Aorta (tissue), 5 donors: ENCODE measurements at places on chromosomes 4 and X. TPM values are rescaled to one million over a fixed set of nuclear protein-coding genes. Genes with fewer than 3 reads are reported as not detected.

DNA sequence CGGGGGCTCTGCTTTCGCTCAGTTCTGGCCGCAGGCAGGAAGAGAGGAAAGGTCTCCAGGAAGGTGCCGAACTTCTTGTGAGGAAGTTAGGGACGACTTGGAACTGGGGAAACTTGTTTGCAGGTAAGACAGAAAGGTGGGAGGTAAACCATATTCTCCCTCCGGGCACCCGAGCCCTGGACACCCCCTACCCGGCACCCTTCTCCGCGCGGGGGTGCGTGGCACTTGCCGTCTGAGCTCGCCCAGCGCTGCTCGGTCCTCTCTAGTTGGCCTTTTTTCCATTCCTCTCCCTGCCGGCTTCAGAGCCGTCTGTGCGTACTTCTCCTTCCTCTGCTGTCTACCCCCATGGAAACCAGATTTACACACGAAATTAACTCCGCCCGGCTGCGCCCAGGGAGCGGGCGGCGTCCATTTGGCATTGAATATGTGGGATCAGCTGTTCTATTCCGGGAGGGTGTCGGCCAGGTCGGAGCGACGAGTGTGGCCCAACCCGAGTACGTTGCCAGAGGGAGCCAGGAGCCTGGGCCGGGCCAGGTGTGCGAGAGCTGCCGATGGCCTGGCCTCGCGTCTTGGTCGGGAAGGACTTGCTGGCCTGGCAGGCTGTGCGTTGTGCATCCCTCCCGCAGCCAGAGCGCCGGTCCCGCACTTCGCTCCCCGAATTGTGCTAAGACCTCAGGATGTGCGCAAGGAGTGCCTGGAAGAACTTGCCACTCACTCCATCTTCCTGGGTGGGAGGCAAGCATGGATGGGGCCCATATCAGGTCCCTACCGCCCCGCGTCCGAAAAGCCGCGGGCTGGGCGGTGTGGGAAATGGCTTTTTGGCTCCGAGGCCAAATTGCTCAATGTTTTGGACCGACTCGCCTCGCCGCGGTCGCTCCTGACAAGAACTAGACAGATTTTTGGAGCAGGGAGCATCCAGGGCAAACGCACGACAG is 1.7 kb downstream of the PDGFRA start:
- DNase-seq: peak; percentile 84

DNA sequence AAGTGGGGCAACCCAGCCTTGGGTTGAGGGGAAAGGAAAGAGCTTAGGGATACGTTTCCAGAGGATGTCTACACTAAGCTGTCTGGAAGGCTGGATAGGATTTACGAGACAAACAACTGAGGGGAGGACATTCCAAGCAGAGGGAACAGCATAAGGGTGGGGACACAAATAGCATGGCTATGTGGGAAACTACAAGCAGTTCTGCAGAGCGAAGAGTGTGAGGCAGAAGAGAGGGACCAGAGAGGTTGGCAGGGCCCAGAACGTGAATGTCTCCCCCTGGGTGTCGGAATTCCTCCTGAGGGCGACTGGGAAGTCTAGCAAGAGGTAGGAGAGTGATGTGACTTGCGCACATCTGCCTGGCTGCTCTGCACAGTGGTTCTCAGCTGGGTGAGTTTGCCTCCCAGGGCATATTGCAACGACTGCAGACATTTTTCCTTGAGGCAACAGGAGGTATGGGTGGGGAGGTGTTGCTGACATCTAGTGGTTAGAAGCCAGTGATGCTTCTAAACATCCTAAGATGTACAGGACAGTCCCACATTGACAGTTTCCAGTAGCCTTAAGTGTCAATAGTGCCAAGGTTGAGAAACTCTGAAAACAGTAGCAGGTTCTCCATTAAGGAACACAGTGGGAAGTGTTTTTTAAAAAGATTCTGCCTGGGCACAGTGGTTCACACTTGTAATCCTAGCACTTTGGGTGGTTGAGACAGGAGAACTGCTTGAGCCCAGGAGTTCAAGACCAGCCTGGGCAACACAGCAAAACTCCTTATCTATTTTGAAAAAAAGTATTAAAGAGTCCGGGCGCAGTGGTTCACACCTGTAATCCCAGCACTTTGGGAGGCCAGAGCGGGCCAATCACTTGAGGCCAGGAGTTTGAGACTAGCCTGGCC is 9.2 kb downstream of the NDUFA1 start:
- no peak for DNase-seq

GRCh38 chrX:139783959-139784358 is 76.0 kb upstream of the MCF2 start:
- no peak for DNase-seq

- DNase-seq: no peak
Observed at GRCh38 chrX:149313871-149314371, 191.2 kb downstream of the IDS start.

GRCh38 chr4:142567199-142567598 is 278.9 kb downstream of the INPP4B start:
- DNase-seq: no peak

DNA sequence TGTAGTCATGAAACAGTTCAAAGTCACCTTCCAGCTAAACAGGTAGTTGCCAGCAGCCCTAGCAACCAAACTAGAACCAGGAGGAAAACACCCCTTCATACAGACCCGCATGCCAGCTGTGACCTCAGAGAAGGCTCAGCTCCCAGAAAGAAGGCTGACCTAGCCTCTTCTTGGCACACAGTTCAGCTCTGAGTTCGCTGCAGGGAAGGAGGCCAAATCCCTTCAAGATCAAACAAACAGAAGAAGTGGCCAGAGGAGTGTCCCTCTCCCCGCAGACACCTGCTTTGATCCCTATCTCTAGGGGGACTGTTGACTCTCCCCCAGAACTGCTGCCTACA is 56.0 kb downstream of the HADH start:
- peak; percentile 75 for DNase-seq

DNA sequence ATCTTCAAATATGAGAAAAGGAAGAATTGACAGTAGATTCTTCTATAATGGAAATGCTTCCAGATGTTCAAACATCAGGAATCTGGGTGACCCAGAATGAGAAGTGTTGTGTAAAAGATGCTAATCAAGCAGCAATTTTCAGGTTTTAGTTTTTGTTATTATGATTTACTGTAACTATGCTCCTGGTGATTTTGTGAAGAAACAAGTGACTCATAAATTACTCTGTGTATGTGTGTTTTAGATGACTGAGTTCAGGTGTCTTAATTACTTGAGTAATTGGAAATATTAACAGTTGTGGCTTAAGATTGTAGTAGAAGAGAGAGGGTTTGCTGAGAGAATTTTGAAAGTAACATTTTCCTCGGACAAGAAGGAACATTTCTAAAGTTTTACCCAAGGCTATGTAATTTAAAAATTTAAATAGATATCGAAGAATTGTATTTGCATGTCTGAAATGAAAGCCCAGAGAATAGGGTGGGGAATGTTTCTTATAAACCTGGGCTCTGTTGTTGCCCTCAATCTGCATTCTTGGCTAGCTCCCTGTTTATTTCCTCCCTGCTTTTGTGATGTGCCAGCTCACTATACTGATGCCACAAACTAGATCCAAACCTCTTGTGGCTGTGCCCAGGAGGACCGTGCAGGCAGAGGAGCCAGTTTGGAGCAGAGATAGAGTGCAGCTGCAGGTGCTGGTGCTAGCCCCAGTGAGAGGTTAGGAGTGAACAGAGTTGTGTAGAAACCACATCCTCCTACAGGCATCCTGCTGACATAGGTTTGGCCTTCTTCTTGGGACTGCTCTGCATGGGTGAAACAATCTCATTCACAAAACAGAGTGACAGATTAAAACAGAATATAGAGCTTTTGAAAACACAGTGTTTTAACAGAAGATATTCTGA is 25.4 kb upstream of the TNIP3 start:
- DNase-seq: no peak

GRCh38 chr4:101076032-101076431 is 271.3 kb downstream of the PPP3CA start:
- DNase-seq: no peak

CLCN4 gene
- 3.8 TPM for total RNA-seq

SH3RF1 gene
- total RNA-seq: 27.3 TPM

AMTN gene
- total RNA-seq: not detected
